ENCODE measurements at places on chromosomes 11 and 22. TPM values are rescaled to one million over a fixed set of nuclear protein-coding genes. Genes with fewer than 3 reads are reported as not detected.

Gene FAM111B
- total RNA-seq, result 24.8 TPM

Gene TYR
- total RNA-seq, result 0.04 TPM

- no peak for DNase-seq
Observed at GRCh38 chr11:69721106-69721505, 17.3 kb upstream of the FGF19 start.

Gene CLDN5
- not detected for total RNA-seq

Gene RRAS2
- 111 TPM for total RNA-seq

GRCh38 chr22:47551431-47551775 lies 789.0 kb downstream of the TBC1D22A start:
- DNase-seq, result no peak

DNA sequence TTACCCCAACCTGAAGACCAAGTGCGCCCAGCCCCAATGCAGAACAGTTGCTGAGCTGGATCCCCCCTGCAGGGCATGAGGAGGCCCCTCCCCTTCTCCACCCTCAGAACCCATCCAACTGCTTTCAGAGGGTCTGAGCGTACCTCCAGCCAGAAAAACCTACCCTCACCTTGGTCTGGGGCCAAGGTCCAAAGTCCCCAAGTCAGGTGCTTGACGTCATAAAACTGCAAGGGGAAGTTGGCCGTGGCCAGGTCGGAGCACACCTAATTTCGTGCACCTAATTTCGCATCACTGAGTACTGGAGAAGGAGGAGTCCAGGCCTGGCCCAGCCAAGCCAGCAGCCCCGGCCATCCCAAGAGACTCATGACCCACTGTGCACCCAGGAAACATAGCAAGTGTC lies 289.8 kb downstream of the CTTN start:
- DNase-seq, result no peak

DNA sequence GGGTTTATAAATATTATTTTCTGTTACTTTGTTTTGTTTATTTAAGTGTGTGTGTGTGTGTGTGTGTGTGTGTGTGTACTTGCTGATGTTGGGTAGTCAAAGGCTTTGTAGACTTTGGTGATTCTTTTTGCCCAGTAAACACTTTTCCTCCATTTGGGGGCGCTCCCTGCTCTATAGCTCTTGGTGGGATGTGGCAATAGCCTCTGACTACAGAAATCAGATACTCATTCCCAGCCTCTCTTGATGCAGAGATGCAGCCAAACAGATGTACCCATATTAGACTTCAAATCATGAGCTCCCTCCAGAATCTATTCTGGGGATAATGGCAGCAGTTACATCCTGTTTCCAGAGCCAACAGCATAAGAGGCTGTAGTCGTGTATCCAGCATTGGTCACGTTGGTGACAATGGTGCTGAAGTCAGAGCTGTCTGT lies 33.4 kb upstream of the APOL5 start:
- no peak for DNase-seq

- no peak for DNase-seq
Observed at GRCh38 chr22:25130462-25130861, 69.2 kb upstream of the CRYBB3 start.

GRCh38 chr11:9146477-9146876 lies 55.1 kb upstream of the SCUBE2 start:
- no peak for DNase-seq
